Esophagus squamous epithelium (tissue), 5 donors: ENCODE measurements at places on chromosomes 5 and 9. TPM values are rescaled to one million over a fixed set of nuclear protein-coding genes. Genes with fewer than 3 reads are reported as not detected.

Gene IL31RA
- total RNA-seq = not detected

Gene PLGRKT
- 25.6 TPM for total RNA-seq

- DNase-seq = no peak
Measured at GRCh38 chr5:132263548-132264261, 6.2 kb downstream of the PDLIM4 start.

- no peak for DNase-seq
Measured at GRCh38 chr5:71743155-71743554, 24.1 kb downstream of the CARTPT start.

Gene TMOD1
- 0.15 TPM for total RNA-seq

DNA sequence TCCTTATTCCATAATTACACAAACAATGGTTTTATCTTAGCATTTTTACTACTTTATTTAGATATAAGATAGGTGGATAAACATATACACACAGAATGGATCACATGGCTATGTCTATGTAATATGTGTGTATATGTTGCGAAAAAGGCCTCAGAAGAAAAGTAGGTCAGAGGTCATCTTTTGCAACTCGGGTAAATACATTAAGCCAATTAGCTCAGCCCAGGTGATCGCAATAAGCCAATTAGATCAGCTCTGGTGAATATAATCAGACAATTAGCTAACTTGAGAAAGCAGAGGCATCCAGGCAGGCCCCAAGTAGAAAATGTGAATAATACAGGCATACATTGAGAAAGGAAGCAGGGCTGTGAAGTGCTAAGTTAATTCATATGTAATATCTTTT, 24.3 kb downstream of the SLCO4C1 start:
- DNase-seq = no peak

Gene CDO1
- total RNA-seq = 5.7 TPM

DNA sequence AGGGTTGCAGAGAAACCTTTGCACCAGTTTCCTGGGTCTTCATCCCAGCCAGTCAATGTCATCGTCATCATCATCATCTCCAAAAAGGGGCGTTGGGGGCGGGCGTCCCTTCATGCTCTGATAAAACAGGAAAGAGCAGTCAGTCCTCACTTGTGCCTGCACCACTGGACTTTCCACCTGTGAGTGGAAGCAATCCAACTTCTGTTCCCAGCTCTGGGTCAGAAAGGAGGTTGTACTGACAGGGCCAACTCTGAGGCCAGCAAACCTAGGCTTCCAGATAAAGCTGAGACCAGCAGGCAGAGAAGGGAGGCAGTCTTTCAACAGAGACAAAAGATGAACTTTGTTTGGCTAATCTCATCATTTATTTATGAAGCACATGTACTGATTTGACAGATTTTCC, 15.2 kb downstream of the SLC31A2 start:
- no peak for DNase-seq

Gene GCNT1
- total RNA-seq = 2.2 TPM

GRCh38 chr9:80233906-80234305, 662.1 kb downstream of the TLE4 start:
- DNase-seq = no peak

DNA sequence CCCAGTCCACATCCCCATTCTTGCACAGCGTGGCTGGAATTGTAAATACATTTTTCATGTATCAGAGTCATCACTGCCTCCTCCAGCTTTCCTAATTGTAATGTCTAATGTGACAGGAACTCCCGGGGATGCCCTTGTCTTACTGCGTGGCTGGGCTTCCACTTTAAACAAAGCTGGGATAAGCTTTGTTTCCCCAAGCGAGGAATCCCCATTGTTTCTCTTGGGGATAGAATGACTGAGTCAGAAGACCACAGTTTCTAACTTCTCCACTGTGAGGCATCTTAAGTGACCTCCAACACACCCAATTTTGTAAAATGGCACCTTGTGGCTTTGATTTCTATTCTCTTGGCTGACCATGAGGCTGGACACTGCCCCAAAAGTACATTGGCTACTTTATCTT, 22.4 kb downstream of the ARPC5L start:
- DNase-seq = no peak

DNA sequence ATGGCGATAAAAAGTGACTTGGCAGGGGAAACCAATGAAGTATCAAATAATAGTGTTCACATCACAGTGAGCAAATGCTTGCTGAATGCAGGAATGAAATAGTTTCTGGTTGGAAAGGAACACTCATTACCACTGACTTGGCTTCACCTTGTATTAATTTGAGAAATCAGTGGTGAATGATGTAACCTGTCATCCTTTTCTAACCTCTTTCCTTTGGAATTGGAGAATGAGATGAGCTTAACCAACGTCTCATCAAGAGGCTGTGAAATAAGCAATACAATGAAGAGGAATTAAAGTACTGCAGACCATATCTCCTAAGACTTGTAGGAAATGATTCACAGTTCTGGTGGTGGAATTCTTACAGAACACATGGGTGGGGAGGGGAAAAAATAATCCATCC, 192.2 kb downstream of the DMAC1 start:
- DNase-seq = no peak

GRCh38 chr9:82969291-82969690, 93.7 kb downstream of the RASEF start:
- no peak for DNase-seq

GRCh38 chr5:174427304-174427703, 297.1 kb upstream of the MSX2 start:
- DNase-seq = no peak

Gene ANKRD18A
- total RNA-seq = 0.95 TPM

Gene POC5
- 16.9 TPM for total RNA-seq

- DNase-seq = no peak
Measured at GRCh38 chr5:61449804-61450492, 117.9 kb downstream of the ZSWIM6 start.

Gene ANXA2R
- 2.5 TPM for total RNA-seq

Gene C5
- 5.1 TPM for total RNA-seq

- DNase-seq = no peak
Measured at GRCh38 chr9:5425006-5425628, 12.6 kb downstream of the PLGRKT start.

- no peak for DNase-seq
Measured at GRCh38 chr5:77841616-77842015, 65.5 kb upstream of the TBCA start.

GRCh38 chr5:153742060-153742459, 251.6 kb downstream of the GRIA1 start:
- no peak for DNase-seq

DNA sequence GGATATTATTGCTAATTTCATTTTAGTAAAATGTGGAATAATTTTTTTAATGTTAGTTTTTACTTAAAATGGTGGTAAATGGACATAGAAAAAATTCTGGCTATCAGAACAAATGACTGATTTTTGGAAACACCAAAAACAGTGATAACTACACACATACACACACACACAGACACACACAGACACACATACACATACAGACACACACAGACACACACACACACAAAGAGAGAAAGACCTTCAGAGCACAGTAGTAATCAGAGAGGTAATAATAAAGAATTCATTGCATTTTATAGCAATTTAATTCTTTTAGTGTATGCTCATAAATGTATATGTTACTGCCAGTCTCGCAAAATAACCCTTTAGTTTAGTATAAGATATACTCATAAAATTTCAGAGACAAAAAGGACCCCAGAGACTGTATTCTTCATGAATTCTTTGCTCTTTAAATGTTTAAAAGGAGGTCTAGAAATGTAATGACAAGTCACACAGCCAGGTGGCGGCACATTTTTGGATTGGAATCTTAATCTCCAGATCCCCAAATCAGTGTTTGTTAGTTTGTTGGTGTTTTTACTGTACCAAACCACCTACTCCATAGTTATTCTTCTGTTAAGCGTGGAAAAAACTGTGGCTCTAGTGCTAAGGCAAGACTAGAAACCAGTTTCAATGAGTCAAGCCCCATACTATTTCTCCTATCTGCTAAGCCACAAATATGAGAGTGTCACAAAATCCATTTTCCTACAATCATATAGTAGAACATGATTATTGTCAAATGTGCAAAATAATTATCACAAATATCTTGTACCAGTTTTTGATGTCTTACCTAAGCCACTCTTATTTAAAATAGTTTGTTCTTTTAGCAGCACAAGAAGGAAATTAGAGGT, 109.9 kb downstream of the EDIL3 start:
- no peak for DNase-seq

GRCh38 chr5:154479944-154480750, 2.1 kb upstream of the HAND1 start:
- DNase-seq = no peak

Gene DAP
- 35.5 TPM for total RNA-seq

DNA sequence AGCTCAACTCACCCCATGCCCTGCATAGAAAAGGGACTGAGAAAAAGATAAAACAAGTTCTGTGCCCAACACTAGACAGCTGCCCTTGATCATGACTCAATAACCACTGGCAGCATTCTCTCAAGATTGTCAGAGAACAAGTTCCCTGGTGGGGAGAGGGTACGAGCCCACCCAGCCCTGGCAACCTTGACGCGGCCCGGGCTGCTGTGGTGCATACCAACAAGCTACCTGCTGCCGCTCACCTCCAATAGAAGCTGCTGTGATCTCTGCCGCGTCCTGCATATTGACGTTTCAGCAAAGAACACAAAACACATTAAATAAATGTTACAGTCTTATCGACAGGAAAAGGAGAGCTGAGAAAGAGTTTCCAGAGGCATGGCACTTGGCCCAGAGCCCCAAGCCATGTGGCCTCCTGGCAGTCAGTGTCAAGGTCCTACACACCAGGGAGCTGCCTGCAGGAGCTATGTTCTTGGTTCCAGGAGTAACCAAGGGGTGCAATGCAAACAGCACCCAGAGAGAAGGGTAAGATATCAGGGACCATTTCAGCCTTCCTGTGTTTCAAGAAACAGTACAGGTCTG, 28.3 kb downstream of the WHRN start:
- no peak for DNase-seq

DNA sequence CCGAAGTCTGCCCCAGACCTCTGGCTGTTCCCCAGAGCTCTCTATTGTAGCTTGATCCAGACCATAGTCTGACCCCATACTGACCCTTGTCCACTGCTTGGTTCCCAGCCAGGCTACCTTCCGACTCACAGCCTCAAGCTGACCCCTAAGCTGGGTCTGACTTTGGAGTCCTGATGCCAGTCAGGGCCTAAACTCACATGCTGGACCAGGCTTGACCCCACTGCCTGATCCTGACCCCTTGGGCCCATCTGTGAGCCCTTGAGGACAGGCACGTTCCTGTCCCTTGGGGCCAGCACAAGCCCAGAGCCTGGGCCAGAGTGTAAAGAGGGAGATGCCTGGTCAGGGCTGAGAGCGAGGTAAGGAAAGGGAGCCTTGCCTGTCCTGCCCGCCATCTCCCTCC, 32.7 kb upstream of the ENHO start:
- no peak for DNase-seq
